T-helper 1 cell (primary cell): ENCODE measurements at places on chromosomes 7 and 10.

DNA sequence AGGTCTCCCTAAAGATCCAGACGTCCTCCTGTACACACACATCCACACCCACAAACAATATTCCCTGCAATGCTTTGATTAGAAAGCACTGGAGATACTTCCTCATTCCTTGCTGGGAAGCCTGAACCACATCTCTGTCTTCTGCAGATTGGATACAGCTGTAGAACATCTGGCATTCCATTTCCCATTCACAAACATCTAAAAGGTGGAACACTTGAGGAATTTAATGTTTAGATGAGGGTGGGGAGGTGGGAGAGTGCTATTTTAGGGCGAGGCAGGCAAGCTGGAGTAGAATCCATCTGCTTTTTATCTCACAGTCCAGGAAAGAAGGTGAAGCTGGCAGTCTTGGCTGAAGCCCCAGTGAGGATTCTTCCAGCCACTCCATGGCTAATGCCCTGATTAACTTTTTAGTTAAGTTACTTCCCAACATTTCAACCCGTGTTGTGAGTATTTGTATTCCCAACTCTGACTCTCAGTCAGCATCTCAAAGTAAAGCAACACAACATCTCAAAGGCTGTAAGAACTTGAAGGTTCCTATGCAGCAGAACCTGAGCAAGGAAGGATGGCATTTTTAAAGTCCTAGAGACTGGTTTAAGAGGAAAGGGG is 46.1 kb downstream of the CYTH3 start:
- DNase-seq: no peak

- DNase-seq: no peak
Measured at GRCh38 chr7:106050746-106051117, 61.4 kb downstream of the SYPL1 start.

- no peak for DNase-seq
Measured at GRCh38 chr10:124545351-124546054, 83.9 kb downstream of the LHPP start.

DNA sequence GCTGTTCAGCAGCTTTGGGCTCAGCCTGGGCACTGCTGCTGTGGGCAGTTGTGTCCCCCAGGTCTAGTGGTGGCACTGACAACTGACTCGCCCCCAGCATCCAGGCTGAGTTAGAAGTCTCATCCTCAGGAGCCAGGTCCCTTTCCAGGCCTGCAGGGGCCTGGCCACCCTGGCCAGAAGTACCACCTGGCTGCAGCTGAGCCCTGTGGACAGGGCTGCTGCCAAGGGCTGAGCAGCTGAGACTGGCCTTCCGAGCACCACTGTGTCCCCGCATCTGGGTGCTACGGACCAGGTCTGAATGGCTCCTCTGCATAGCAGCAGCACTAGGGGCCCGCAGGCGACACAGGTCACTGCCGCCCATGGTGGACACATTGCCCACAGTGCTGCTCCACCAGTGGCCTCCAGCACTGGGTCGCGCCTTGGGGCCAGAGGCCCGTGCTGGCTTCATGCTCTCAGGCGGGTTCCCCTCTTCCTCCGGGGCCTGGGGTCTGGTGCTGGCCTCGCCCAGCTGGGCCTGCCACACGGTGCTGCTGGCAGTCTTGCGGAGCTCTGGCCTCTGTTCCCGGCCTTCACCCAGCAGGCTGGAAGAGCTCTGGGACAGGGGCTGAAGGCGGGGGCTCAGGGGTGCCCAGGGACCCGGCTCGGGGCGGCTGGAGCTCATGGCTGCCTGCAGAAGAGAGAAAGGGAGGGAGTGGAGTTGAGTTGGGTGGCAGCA is 6.2 kb downstream of the GPRIN2 start:
- no peak for DNase-seq

DNA sequence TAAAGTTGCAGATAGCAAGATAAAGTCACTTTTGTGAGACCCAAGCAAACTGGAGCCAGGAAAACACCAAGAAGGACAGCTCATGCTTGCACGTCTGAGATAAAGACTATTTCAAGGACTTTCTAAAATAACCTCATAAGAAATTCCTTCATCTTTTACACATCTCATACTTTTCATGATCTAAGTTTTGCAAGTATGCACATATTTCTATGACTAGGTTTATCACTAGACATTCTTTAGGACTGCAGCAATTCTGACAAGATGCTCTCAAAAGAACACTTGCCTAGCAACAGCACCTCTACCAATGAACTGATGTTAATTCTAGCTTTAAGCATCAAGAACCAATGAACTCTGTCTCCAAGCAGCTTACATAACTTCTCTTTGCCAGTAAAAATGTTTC is 457.6 kb downstream of the SEMA3D start:
- DNase-seq: no peak

GRCh38 chr10:73095481-73096021 is 1.1 kb downstream of the P4HA1 start:
- DNase-seq: peak; percentile 32

DNA sequence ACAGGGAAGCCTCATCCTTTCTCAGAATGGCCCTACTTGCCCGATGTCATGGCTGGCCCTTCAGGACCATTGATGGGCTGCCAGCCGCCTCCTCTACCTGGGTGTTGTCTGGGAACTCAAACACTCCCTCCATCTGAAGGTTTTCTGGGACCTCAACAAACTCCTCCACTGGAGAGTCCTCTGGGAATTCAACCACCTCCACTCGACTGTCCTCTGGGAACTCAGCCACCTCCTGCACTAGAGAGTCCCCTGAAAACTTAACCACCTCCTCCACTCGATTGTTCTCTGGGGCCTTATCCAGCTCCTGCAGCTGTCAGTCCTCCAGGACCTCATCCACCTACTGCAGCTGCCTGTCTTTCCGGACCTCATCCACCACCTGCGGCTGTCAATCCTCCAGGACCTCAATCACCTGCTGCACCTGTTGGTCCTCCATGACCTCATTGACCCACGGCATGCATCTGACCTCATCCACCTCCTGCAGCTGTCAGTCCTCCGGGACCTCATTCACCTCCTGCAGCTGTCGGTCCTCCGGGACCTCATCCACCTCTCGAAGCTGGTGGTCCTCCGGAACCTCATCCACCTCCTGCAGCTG is 37.1 kb downstream of the MAT1A start:
- no peak for DNase-seq

DNA sequence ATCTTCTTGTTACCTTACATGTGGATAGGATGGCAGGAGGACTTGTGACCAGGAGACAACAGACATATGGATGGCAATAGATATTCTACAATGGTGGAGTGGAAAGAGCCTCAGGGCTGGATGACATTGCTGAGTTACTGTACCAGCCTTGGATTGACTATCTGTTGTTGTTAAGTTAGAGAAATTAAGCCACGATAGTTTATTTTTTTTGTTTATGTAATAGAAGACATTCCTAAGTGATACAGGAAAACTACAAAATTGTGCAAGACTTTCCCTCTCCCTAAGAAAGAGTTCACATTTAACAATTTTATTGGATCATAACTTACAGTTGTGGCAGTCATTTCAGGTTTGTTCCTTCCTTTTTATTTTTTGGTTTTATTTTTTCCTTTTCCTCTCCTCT is 230.7 kb upstream of the CACNA2D1 start:
- no peak for DNase-seq

- DNase-seq: no peak
Measured at GRCh38 chr10:43874984-43875383, 226.3 kb upstream of the ZNF32 start.

- no peak for DNase-seq
Measured at GRCh38 chr7:85471740-85472139, 284.9 kb upstream of the SEMA3D start.
